ENCODE measurements at places on chromosomes 6 and 20. TPM values are rescaled to one million over a fixed set of nuclear protein-coding genes. Genes with fewer than 3 reads are reported as not detected.
A peak's percentile ranks its signal among the peaks of the same experiment; 100 is the strongest.

DNA sequence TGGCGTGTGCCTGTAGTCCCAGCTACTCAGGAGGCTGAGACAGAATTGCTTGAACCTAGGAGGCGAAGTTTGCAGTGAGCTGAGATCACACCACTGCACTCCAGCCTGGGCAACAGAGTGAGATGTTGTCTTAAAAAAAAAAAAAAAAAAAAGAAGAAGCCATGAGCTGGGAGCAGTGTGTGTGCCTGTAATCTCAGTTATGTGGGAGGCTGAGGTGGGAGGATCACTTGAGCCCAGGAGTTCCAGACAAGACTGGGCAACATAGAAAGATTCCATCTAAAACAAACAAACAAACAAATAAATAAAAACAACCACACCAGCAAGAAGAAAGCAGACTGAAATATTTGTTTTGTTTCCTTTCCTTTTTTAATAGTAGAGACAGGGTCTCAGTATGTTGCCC, 62.2 kb upstream of the KIF13A start:
- no peak for DNase-seq

DNA sequence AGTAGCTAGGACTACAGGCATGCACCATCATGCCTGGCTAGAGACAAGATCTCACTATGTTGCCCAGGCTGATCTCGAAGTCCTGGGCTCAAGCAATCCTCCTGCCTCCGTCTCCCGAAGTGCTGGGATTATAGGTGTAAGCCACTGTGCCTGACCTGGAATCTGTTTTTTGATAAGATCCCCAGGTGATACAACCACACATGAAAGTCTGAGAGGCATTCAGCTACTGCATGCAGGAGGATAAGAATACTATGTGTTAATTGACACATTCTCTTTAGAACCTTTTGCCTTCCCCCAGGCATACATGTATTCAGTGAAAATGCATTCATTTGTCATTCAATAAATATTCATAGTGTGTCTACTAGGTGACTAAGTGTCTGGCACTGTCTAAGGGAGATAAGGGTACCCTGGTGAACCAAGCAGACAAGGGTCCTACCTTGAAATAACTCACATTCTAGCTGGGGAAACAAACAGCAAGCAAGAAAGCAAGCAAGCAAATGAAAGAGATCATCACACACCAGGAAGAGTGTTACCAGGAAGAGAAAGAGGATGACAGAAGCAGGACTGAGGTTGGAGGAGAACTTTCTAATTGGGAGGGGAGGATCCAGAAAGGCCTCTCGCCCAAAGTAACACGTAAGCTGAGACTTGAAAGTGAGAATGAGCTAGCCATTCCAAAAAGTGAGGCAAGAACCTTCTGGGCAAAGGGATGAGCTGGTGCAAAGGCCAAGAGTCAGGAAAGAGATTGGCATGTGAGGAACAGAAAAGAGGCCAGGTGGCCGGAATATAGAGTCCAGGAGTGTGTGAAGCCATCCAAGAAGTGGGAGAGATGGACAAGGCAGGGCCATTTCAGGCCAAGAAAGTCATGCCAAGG, 6.5 kb downstream of the GFOD1 start:
- DNase-seq = peak; percentile 88

- no peak for DNase-seq
Observed at GRCh38 chr6:110981202-110981600, 637 bp upstream of the RPF2 start.

EEF1A2 gene
- not detected for total RNA-seq
